ENCODE measurements at places on chromosomes 1 and 21. TPM values are rescaled to one million over a fixed set of nuclear protein-coding genes. Genes with fewer than 3 reads are reported as not detected.

KCNH1 gene
- polyA plus RNA-seq, result not detected

ALX3 gene
- not detected for polyA plus RNA-seq

OR2T35 gene
- not detected for polyA plus RNA-seq

OR2T33 gene
- not detected for polyA plus RNA-seq

KRTAP6-2 gene
- polyA plus RNA-seq, result not detected

HLCS gene
- polyA plus RNA-seq, result 7.9 TPM

LCE3D gene
- not detected for polyA plus RNA-seq

DNAJC6 gene
- polyA plus RNA-seq, result 1.7 TPM

CD1D gene
- polyA plus RNA-seq, result not detected

OR6K3 gene
- not detected for polyA plus RNA-seq

LCE1F gene
- not detected for polyA plus RNA-seq

PTPRU gene
- 27.8 TPM for polyA plus RNA-seq

G0S2 gene
- not detected for polyA plus RNA-seq

TFF2 gene
- 1.6 TPM for polyA plus RNA-seq

S100A1 gene
- polyA plus RNA-seq, result 238 TPM

OR10J1 gene
- not detected for polyA plus RNA-seq
